ENCODE measurements at places on chromosomes 3 and 15.

GRCh38 chr15:75696311-75696720, 16.3 kb downstream of the CSPG4 start:
- no peak overlapping the region for H3K4me3 ChIP-seq
- peak overlapping the region; percentile 31 for H3K27ac ChIP-seq
- no peak for DNase-seq
- H3K4me1 ChIP-seq = peaks cover 73% of the 10 kb centered on the region
- no peaks in the 10 kb centered on the region for H3K36me3 ChIP-seq
- H3K27me3 ChIP-seq = no peaks in the 10 kb centered on the region

- DNase-seq = no peak
- no peaks in the 10 kb centered on the region for H3K27me3 ChIP-seq
- no peak overlapping the region for H3K4me3 ChIP-seq
- no peak overlapping the region for H3K27ac ChIP-seq
- no peaks in the 10 kb centered on the region for H3K4me1 ChIP-seq
These were observed 15.3 kb upstream of the PRKCD start for GRCh38 chr3:53145713-53146080.

- H3K27ac ChIP-seq = no peak overlapping the region
- H3K4me1 ChIP-seq = peaks cover 14% of the 10 kb centered on the region
- H3K4me3 ChIP-seq = no peak overlapping the region
- no peaks in the 10 kb centered on the region for H3K36me3 ChIP-seq
These were observed 6.6 kb upstream of the MAGEF1 start for GRCh38 chr3:184718431-184718830.

DNA sequence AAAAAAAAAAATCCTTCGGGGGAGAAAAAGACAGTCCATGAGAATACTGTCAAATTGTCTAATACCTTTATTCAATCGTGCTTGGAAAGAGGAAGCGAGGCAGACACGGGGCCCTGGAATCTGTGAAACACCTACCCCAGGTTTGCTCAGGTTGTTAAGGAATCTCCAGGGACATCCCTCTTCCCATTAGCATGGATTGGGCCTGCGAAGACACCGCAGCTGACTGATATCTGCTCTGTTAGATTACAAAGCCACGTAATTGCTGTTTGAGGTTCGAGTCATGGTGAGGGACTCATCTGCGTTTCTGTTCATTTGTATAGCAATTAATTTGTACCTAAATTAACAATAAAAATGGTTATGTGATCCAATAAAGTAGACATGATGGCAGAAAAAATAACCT, 91.0 kb downstream of the BDH1 start:
- H3K36me3 ChIP-seq = no peaks in the 10 kb centered on the region
- no peak for DNase-seq
- H3K4me3 ChIP-seq = no peak overlapping the region
- peaks cover 44% of the 10 kb centered on the region for H3K4me1 ChIP-seq
- peak overlapping the region; percentile 99 for H3K27ac ChIP-seq

DNA sequence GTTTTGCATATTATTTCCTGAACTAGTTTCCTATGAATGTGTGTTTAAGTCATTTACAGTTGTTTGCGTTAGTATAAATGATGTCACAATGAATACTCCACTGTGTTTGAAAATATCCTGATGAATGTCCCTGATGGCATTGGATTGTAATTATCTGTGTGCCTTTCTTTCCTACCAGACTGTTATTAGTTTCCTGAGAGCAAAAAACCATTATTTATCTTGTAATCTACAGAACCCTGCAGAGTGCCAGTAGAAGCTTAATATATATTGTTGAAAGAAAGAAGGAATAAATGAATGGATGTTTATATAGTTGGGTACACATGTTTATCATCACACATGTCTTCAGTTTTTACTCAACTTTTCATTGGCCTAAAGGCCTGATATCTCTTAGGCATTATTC, 312.6 kb downstream of the AGBL1 start:
- H3K4me1 ChIP-seq = no peaks in the 10 kb centered on the region
- H3K27ac ChIP-seq = no peak overlapping the region

DNA sequence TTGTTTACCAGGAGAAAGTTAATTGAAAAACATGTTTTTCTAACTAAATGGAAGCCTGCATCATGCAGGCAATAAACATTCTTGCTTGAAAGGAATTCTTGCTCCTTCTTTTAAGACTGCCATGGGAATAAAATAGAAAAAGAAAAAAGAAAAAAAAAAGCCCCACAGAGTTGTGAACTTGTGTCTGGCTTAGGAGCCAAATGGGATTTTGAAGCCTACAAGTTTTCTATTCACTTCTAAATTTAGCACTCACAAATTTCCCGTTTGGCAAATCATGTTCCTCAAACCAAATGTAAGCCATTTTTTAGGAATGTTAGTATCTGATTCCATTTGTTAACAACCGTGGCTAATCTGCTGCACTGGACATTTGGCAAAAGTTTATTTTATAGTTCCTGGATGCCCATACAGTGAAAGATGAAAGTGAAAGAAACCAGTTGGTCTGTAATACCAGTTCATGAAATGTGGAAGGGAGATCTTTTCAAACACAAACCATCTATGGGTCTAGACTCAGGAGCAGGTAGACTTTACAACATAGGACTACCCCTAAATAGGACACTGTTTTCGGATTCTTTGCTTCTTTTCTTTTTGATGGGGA, 133.8 kb upstream of the GMNC start:
- no peaks in the 10 kb centered on the region for H3K27me3 ChIP-seq
- H3K27ac ChIP-seq = no peak overlapping the region
- H3K4me3 ChIP-seq = no peak overlapping the region
- H3K4me1 ChIP-seq = no peaks in the 10 kb centered on the region

DNA sequence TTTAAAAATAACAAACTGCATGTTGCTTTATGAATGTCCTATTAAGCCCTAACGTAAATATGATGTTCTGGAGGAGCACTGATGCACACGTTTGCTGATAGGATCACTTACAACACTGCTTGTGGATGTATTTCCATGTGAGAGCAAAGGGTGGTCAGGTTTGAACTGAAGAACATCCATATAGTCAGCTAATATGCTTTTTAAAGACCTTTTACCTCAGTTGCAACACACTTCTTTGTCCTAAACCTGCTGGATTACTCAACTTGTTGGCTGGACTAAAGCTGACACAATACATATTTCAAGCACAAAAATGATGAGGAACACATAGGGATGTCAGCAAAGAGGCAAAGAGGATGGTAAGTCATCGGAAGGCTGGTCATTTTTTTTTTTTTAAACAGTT, 186.6 kb downstream of the TIGIT start:
- H3K4me3 ChIP-seq = no peak overlapping the region
- no peaks in the 10 kb centered on the region for H3K4me1 ChIP-seq
- no peak overlapping the region for H3K27ac ChIP-seq
- no peaks in the 10 kb centered on the region for H3K27me3 ChIP-seq
- no peak for DNase-seq

Data from SK-N-SH (cell line).